NCI-H2029 treated with DMSO at 0.1 percent for 48 hours (cell line): ENCODE measurements at places on chromosomes 2 and 18.

DNA sequence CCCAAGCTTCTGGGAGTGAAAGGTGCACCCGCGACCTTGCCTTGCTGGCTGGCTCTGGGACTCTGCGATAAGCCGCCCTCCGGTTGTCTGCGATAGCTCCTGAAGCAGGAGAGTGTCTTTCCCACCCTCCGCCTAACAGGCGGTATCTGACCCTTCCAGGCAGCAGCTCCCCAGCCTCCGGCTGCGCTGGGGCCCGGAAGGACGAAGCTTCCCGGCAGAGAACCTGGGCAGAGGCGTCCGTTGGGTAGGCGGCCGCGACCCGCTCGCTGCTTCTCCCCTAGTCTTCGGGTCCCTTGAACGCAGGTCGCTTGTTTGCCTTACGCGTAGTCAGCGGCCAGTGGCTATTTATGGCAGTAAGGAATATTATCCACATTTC lies 446 bp upstream of the RHBDD1 start:
- peak; percentile 77 for DNase-seq

- no peak for DNase-seq
Observed at GRCh38 chr2:68917034-68917718, 35.5 kb downstream of the GKN2 start.

- DNase-seq = no peak
Observed at GRCh38 chr2:188720811-188721605, 253.2 kb upstream of the COL3A1 start.

GRCh38 chr2:227368574-227368973 lies 10.5 kb downstream of the TM4SF20 start:
- no peak for DNase-seq

DNA sequence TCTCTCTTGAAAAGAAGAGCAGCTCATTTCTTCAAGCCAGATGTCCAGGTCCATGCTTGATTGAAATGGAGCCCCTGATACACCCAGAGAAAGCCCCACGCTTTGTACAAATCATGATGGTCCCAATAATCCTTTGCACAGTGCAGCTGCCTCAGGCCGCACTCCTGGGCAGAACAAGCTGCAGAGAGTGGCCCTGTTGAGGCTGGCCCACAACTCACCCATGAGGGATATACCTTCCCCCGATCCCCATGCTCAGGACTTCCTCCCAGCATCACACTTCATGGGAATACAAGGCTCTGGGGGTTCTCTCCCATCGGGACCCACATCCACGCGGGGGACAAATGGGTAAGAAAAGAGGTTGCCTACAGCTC lies 181.8 kb downstream of the CTIF start:
- DNase-seq = no peak

GRCh38 chr2:232532419-232532818 lies 6.5 kb downstream of the CHRND start:
- DNase-seq = no peak

GRCh38 chr2:189129971-189130370 lies 49.6 kb downstream of the COL5A2 start:
- DNase-seq = no peak

DNA sequence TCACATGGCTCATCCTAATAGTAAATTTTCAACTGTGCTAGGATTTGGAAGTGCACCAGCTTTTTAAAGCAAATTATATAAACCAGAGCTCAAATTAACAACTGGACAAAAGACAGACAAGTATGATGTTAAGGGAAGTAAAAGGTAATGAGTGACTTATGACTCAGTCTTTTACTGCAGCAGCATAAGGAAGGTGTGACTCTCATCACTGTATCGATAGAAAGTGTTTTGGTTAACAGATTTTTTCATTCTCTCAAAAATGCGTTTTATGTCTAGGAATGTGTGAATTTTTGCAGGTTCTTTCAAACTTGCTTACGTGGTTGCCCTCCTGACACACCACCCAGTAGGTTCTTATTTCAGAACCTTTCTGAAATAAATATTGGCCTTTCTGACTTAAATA lies 244.2 kb upstream of the BOD1L2 start:
- no peak for DNase-seq

- DNase-seq = no peak
Observed at GRCh38 chr2:8049851-8050571, 631.8 kb upstream of the ID2 start.

- DNase-seq = no peak
Observed at GRCh38 chr2:101081375-101081907, 69.7 kb downstream of the TBC1D8 start.

DNA sequence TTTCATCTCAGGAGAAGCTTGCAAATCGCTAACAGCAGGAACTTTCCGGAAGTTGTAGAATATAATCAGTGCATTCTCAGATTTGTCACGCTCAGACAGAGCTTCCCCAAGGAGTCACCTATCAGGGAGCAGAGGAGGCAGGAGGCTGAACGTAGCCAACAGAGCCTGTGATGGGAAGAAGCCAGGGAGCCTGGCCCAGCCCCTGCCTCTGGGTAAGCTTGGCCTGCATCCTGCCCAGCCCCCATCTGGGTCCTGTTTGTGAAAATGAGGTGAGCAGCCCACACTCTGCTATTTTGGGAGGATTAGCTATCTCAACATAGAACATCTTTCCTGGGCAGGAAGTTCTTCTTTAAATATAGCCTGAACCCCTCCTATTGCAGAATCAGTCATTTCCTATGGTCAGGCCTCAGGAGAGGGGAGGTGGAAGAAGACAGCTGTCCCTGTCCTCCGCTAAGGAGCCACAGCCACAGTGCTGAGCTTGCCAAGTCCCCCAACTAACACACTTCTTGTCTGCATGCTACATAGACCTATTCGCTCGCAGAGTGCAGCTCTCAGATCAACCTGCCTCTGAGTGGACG lies 19.2 kb upstream of the PKDCC start:
- DNase-seq = no peak

GRCh38 chr18:76955524-76956170 lies 133.3 kb downstream of the ZNF236 start:
- DNase-seq = peak; percentile 40

DNA sequence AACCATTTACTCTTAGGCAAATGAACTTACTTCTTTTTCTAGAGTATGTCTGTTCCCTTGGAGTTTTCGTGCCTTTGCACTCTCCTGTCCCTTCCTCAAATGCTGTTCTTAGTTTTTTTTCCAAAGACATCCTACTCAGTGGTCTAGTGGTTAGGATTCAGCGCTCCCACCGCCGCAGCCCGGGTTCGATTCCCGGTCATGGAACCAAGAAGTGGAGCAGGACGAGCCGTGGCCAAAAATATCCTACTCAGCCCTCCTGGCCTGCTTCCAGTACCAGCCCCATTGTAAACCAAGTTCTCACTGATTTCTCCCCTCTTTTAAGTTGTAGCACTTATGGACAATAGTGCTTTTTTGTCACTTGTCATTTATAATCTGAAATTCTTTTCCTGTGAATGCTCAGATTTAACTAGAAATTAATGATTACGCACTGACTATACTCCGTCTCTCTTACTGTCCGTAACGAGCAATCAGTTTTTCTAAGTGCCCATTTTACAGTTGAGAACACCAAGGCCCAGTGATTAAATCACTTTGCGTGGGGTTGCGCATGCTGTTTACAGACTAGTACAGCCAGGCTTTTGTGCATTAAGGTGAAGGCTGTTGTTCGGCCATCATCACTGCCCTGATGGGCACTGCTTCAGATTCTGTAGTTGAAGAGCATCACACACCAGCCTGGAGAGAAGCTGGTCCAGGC lies 17.9 kb downstream of the GREB1 start:
- DNase-seq = no peak

DNA sequence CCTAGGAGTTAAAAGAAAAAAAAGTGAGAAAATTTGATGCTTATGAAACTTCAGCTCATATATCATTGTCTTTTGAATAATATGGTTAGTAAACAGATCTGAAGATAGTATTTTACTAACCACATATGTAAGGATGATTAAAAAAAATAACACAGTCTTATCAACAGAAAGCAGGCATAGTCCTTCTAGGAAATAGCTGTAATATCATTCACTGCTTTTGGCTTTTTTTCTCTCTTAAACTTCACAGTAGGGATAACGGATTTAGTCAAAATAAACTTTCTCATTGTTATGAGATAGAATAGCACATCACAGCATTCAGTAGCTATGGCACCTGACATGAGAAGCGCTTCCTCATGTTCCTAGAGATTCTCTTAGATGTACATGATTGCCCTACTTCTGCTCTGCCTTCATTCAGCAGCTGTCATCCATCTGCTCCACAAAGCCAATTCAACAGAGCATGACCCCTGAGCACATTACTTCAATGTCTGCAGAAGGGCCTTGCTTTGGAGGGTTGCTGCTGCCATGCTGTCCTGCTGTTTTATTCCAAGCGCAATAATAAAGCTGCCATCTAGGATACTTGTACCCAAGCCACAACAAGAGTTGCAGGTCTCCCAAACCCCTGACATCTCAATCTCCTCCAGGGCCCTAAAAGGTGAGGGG lies 67.0 kb downstream of the TTC21B start:
- no peak for DNase-seq

DNA sequence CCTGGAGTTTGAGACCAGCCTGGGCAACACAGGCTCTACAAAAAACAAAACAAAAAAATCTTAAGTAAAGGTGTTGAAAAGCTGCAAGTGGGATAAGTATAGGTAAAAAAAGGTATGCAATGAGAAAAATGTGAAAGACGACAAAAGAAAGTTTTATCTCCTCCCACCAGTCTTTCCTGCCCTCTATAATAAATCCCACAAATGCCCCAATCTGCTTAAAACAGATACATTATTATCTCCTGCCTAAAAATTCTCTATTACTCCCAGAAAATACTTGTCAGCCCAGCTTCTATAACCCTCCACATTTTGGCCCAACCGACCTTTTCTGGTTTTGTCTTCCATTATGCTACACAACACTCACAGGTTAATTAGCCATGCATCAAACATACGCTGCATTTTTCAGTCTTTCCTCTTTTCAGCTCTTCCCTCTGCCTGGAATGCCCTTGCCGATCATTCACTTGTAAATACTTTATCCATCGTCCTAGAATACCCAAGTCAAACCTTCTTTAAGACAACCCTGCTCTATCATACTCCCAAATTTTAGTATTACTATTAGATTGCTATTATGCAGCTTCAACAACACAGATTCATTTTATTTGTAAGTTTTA lies 10.8 kb downstream of the ASXL2 start:
- no peak for DNase-seq

GRCh38 chr18:10841203-10841602 lies 308.2 kb downstream of the PIEZO2 start:
- DNase-seq = no peak

- DNase-seq = peak; percentile 10
Observed at GRCh38 chr2:43343573-43344304, 117.3 kb upstream of the ZFP36L2 start.

DNA sequence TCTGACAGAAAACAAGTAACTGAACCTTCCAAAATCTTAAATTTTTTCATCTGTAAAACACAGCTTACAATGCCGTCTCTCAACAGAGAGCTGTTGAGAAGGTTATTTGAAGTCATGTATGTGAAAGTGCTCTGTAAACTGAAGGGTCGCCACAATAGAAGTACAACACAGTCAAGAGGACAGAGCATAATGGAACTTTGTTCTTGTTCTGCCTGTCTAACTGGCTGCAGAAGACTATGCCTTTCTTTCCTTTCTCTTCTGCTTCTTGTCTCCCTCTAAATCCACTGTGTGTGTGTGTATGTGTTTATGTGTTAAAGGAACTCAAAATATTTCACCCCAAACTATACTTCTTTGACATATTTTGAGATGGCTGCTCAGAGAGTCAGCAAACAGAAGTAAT lies 365.8 kb upstream of the RND3 start:
- no peak for DNase-seq

- no peak for DNase-seq
Observed at GRCh38 chr2:205387350-205388055, 294.8 kb upstream of the NRP2 start.

DNA sequence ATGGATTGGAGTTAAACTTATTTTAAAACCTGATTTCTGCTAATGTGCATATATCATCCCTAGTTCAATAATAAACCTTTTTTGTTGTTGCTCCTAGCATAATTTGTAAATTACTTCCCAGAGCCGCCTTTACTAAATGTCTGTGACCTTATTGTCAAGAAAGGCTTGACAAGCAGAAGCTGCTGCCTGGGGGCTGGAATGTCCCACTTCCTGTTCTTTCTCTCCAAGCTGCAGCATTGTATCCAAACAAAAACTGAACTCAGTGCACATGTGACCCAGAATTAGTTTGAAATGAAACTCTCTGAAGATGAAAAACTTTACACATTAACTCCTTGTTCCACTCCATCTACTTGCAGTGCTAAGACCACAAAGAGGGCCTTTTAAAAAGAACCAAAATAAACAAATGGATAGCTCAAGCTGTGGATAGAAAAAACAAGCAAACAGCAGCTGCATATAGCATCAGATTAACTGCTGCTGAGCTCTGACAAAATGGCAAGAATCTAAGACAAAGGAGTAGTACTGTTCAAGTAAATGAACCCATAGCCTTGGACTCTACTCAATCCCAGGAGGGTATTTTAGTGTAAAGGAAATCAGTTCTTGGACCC lies 99.8 kb upstream of the NEUROD1 start:
- DNase-seq = no peak

DNA sequence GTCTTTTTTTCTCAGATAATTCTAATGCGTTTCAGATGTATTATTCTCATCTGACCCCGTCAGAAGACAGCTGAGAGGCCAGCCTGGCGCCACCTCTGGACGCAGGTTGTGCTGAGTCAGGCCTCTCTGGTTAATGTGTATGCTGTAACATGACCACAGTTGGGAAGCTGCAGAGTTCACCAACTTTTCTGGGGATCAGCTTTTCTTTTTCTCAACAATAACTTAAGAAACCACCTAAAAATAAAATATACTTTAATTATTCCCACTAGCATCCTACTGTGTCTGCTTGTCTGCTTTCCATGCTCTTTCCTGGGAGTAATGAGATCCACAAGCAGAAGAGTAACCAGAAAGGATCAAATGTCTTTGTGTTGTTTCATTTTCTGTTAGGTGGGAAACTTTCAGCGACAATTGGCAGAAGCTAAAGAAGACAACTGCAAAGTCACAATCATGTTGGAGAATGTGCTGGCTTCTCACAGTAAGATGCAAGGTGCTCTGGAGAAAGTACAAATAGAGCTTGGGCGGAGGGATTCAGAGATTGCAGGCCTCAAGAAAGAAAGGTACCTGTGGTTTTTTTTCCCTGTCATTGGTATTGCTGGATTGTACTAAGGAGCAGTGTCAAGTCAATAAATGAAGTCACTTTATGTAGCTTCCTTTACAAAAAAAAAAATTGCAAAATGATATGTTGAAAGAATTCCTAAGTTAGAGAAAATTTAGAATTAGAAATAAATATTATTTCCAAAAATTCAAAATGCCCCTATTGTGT lies 79.8 kb downstream of the CCDC150 start:
- no peak for DNase-seq

DNA sequence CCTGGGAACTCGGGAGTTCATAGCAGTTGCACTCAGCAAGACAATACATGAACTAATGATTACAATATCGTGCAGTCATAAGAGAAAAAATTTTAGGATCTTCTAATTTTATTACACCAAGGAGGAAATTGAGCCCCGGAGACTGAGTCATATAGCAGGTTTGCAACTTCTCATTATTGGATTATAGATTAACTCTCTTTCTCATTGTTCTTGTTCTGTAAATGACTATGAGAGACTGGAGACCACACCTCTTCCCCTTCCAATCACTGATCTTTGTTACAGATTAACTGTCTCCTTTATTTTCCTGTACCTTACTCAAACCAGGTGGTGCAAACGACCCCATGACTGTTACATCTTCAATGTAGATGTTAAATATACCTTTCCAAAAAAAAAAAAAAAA lies 435.8 kb upstream of the DDX18 start:
- DNase-seq = no peak
